Effector memory CD4-positive, alpha-beta T cell (primary cell): ENCODE measurements at places on chromosomes 12 and 14.

GRCh38 chr14:88842414-88842813 lies 18.0 kb downstream of the TTC8 start:
- no peak for DNase-seq

- no peak for DNase-seq
Measured at GRCh38 chr12:8446642-8447547, 8.9 kb upstream of the CLEC6A start.

- no peak for DNase-seq
Measured at GRCh38 chr14:68222154-68222553, 402.6 kb downstream of the RAD51B start.

GRCh38 chr14:103530390-103530789 lies 1.4 kb downstream of the TRMT61A start:
- DNase-seq = no peak
